Left lung (tissue), 14 donors: ENCODE measurements at places on chromosomes 1 and 21.

GRCh38 chr1:182607566-182607965, 3.4 kb upstream of the RGS16 start:
- DNase-seq = no peak
- no peak overlapping the region for H3K27ac ChIP-seq

- no peak overlapping the region for H3K4me3 ChIP-seq
- H3K4me1 ChIP-seq = peaks cover 14% of the 10 kb centered on the region
- no peaks in the 10 kb centered on the region for H3K36me3 ChIP-seq
- no peak for DNase-seq
- H3K27me3 ChIP-seq = no peaks in the 10 kb centered on the region
Observed at GRCh38 chr21:36916718-36917117, 49.8 kb downstream of the HLCS start.

DNA sequence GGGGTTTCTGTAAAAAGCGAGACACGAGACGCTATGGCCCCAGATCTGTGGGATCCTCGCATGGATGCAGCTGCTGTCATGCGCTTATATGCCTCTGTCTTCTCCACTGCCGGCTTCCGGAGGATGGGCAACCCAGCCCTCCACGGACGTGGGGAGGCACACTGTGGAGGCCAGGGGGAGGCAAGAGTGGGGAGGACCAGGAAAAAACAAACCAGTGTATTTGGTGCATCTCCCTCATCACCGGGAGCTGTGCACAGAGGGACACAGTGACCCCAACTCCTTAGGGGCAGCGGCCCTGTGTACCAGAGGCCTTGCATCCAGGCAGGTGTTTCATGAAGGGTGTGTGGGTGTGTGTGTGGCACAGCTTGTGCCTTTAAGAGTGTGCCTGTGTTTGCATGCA, 95.0 kb downstream of the AJAP1 start:
- no peaks in the 10 kb centered on the region for H3K36me3 ChIP-seq
- H3K27me3 ChIP-seq = peaks cover 5% of the 10 kb centered on the region
- H3K4me3 ChIP-seq = no peak overlapping the region
- DNase-seq = peak; percentile 32
- no peaks in the 10 kb centered on the region for H3K4me1 ChIP-seq

GRCh38 chr1:244160455-244161235, 109.6 kb downstream of the ZBTB18 start:
- no peak for DNase-seq
- no peak overlapping the region for H3K27ac ChIP-seq
- H3K27me3 ChIP-seq = no peaks in the 10 kb centered on the region
- no peaks in the 10 kb centered on the region for H3K36me3 ChIP-seq
- H3K4me3 ChIP-seq = no peak overlapping the region
- no peaks in the 10 kb centered on the region for H3K4me1 ChIP-seq

GRCh38 chr21:18959817-18960216, 556.2 kb upstream of the TMPRSS15 start:
- H3K4me3 ChIP-seq = no peak overlapping the region
- no peak overlapping the region for H3K27ac ChIP-seq
- no peaks in the 10 kb centered on the region for H3K4me1 ChIP-seq
- no peak for DNase-seq
